LNCaP clone FGC (cell line): ENCODE measurements at places on chromosomes 16 and 17.

GRCh38 chr16:20920091-20920490 lies 19.5 kb downstream of the LYRM1 start:
- no peak for DNase-seq

- no peak for DNase-seq
Measured at GRCh38 chr17:30224419-30224960, 11.0 kb downstream of the SLC6A4 start.

DNA sequence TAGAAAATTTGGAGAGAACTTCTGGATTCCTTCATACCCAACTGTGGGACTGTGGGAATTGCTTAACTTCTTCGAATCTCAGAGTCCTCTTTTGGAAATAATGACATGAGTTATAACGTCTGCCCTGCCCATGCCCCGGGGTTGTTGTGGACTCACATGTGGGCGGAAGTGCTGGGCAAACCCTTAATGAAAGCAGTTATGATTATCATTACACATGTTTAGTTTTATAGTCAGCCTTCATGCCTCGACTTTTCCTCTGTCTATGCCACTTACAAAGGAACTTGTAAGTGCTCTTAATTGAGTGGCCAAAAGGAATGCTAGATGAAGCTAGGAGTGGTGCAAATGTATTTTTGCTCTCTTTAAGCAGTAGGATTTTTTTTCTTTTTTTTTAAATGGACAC lies 3.9 kb downstream of the KRT27 start:
- DNase-seq, result no peak

DNA sequence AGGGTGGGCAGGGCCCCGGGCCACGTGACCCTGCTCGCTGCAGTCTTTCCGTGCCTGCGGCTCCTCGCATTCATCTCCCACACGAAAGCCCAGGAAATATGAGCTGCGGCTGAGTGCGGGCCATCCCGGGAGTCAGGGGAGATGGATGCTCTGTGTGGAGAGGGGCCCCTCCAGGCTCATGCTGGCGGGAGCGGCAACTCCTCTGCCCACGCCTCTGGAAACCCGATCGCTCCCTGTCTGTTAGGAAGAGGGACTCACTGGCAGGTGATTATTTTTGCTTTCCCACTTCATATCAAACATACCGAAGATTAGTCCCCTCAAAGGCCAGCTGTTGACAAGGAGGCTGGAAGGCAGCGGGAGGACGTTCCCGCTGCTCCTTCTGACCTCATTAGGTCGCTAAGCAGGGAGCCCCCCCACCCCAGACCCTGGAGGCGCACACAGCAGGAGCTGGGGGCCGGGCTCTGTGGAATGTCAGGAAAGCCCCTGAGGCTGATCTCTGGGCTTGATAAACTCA lies 228.5 kb downstream of the FOXL1 start:
- DNase-seq, result no peak

DNA sequence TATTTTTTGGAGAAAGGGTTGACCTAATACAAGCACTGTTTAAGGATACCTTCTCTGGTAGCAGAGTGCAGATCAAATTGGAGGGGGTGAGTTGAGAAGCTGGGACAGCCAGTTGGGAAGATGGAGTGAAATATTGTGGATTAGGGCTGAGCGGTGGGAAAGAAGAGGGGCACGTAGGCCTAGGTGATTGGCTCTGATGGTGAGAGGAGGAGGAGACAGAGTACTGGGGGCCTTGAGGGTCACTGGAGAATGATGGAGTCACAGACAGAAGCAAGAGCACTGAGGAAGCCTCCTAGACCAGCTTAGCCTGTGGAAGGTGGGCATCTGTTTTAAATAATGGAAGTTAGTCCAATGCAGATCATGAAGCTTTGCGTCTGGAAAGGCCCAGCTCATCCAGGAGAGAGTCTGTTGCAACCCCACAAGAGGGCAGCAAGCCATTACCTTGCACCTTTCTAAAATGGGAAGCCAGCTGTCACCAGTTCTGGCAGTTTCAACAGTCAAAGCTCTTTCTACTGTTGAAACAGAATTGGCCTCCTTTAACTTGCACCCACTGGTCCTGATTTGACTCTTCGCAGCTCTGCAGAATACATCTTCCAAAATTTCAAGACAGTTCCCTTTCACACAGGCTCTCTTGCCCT lies 11.8 kb downstream of the SLC9A5 start:
- no peak for DNase-seq

DNA sequence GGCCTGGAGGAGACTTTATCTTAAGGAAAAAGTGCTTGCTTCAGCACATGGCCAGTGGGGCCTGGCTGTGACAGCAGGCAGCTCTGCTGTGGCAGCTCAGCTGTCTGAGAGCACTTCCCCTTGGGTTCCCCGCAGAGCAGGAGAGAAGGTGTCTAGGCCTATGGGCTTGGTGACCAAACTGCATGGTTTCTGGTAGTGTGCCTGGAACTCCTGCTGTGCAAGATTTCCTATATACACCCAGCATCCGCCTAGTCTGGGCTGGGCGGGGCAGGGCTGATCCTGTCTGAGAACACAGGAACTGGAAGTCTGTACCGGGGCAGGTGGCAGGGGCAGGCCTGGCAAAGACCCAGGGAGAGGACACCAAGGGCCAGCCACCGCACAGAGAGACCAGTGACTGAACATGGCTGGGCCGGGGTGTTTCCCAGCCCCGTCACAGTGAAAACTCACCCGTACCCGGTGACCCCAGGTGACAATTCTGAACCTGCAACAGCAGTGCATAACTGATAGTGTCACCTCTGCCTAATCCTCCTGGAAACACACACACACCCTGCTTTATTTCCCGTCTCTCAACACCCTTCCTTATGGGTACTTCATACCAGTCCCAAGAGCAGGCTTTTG lies 39.3 kb downstream of the CHD9 start:
- DNase-seq, result peak; percentile 87

GRCh38 chr16:26740771-26741170 lies 326.0 kb upstream of the C16orf82 start:
- DNase-seq, result no peak

- no peak for DNase-seq
Measured at GRCh38 chr17:44112284-44113280, 10.9 kb downstream of the HDAC5 start.

DNA sequence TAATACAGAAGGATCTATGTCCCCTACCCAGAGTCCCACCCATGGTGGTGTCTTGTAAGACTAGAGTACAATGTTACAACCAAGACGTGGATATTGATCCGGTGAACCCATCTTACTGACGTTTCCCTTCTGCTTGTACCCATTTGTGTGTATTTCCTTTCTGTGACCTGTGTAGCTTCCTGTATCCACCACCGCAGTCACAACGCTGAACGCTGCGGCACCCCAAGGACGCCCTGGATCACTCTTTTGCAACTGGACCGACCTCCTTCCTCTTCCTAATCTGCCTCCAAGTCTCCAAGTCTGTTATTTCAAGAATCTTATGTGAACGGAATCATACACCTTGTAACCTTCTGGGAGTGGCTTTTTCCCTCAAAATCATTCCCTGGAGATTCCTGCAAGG lies 33.5 kb upstream of the CBX4 start:
- DNase-seq, result no peak

DNA sequence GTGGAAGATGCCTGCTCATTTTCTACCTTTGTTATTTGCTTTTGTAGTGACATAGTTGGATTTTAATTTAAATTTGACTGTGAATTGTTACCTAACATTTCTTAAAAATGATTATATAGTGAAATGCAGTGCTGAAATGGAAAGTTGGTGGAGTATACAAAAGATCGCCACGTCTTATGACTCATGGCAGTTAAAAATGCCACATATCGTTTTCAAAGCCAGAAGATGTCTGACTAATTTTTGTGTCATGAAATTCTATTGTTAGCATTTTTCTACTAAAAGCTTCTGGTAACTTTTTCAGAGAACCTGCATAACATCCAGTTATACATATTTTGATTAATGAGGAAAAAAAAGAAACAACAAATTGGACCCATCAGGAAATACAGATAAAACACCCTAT lies 20.6 kb downstream of the MAP2K4 start:
- no peak for DNase-seq

- no peak for DNase-seq
Measured at GRCh38 chr17:80092959-80093358, 8.4 kb upstream of the GAA start.

DNA sequence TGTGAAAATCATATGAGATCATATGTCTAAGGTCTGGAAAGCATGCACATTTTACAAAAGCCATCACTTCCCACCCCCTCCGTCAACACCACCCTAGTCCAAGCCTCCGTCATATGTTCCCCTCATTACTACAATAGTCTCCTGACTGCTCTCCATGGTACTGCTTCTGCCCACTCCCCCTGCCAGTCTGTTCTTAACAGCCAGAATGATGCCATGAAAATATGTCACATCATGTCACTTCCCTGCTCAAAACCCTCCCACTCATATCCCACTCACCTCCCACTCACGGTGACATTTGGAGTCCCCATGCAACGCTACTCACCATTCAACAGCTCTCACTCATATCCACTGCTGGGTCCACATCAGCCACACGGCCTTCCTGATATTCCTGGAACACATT lies 432.3 kb downstream of the XYLT1 start:
- no peak for DNase-seq

- no peak for DNase-seq
Measured at GRCh38 chr16:80092681-80093080, 448.1 kb upstream of the DYNLRB2 start.

GRCh38 chr17:44220213-44221083 lies 973 bp upstream of the UBTF start:
- no peak for DNase-seq

DNA sequence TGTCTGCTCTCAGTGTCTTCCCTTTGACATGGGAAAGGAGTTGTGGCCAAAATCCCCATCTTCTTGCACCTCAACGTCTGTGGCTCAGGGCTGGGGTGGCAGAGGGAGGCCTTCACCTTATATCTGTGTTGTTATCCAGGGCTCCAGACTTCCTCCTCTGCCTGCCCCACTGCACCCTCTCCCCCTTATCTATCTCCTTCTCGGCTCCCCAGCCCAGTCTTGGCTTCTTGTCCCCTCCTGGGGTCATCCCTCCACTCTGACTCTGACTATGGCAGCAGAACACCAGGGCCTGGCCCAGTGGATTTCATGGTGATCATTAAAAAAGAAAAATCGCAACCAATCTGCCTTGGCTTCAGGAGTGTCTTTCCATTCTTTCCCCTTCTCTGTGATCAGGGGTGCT lies 918 bp upstream of the MRM1 start:
- no peak for DNase-seq

GRCh38 chr17:38910325-38910724 lies 15.1 kb upstream of the LASP1NB start:
- no peak for DNase-seq

- no peak for DNase-seq
Measured at GRCh38 chr16:57725151-57725550, 10.4 kb upstream of the KATNB1 start.

- DNase-seq, result no peak
Measured at GRCh38 chr16:104355-104754, 26.3 kb downstream of the MPG start.

DNA sequence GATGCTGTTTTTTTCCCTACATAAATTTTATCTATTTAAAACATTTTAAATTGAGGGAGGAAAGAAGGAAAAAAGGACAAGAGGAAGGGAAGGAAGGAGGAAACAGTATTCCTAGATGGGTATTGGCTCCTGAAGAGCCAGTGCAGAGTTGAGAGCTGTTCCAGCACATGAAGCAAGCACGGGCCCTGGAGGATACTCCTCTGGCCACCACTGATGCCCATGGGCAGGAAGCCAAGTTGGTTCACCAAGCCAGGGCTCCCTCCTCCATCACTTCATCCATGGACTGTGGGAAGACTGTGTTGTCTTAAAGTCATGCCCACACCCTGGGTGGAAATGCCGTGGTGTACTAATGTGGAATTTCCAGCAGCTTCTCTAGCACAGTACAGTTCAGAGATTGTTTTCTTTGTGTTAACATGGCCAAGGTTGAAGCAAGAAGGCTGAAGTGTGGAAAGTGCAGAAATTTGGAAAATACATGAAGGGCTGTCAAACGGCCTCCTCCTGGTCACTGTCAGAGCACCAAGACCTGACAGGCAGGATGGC lies 23.9 kb upstream of the NOS2 start:
- no peak for DNase-seq
